ENCODE measurements at places on chromosomes 2 and 18. TPM values are rescaled to one million over a fixed set of nuclear protein-coding genes. Genes with fewer than 3 reads are reported as not detected.

DNA sequence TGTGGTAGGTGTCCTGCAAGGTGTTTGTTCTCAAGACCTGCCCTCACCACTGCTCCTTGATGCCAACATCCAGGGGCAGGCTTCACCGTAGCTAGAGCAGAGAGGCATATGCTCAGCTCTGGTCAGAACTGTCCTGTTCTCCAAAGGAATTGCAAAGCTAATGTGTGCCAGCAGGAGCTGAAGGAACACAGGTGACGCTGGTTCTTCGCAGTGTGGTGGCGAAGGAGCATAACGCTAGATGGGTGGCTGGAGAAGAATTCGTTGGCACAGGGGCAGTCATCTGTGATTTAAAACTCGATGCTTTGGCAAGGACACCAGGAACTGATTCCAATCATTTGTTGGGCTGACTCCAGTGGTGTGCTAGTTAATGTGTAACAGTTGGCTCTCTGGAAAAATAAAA, 11.4 kb upstream of the PER2 start:
- DNase-seq, result no peak

DNA sequence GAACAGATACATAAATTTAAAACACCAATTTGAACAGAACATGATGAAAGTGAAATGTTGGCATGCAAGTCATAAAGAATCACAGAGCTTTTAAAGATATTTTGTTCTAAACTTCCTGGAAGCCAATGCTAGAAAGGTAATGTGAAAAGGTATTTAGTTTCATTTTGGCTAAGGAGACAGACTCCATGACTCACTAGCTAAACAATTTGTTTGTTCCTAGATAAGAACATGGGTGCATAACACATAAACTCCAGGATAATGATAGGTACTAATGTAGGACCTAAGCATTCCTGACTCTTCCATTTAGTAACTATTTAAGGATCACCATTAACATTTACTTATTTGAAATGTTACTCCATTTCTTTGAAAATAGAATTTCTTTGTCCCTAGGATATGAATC, 292.5 kb upstream of the CNTNAP5 start:
- DNase-seq, result no peak

- DNase-seq, result no peak
These were observed 173.7 kb downstream of the ASXL3 start for GRCh38 chr18:33751613-33752221.

GRCh38 chr2:109649736-109650695, 35.9 kb downstream of the SOWAHC start:
- no peak for DNase-seq

DNA sequence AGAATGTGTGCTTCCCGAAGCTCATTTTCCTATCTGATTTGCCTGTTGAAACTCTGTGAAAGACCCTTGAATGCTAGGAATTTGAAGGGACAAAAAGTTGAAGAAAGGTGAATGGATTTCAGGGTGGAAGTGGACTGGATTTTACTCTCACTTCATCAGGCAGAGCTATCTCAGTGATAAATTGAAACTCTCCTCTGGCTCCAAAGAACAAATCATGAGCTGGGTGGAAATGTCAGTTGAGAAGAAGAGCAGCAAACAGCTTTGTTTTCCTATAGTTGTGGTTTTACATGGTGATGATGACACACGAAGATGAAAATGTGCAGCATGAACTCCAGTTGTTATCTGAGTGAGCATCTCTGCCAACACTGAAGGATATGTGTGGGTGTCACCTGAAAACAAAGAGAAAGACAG, 34.4 kb downstream of the CD28 start:
- no peak for DNase-seq

DNA sequence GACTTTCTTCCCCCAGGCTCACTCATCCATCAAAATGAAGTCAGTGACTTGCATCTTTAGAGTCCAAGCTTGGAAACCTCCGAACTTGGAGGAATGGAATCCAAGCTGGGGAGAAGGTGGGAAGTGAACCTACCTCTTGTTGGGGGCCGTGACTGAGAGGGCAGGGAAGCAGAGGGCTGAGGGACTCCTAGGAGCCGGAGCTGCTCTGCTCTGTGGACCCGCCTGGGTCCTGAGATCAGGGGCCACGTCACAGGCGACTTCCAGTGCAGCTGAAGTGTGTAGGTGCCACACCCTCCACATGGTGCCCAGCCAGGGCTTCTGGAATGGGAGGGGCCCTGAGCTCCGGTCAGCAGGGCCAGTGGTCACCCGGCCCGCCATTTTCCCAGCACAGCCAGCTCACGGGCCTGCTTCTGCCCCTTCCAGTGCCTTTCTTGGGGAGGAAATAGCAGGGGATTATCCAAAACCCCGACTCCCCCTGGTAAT, 63.4 kb upstream of the OTOS start:
- DNase-seq, result no peak

- no peak for DNase-seq
These were observed 480.0 kb upstream of the SYT4 start for GRCh38 chr18:43757273-43757672.

- no peak for DNase-seq
These were observed 183.5 kb downstream of the ZNF385B start for GRCh38 chr2:179677746-179678505.

DNA sequence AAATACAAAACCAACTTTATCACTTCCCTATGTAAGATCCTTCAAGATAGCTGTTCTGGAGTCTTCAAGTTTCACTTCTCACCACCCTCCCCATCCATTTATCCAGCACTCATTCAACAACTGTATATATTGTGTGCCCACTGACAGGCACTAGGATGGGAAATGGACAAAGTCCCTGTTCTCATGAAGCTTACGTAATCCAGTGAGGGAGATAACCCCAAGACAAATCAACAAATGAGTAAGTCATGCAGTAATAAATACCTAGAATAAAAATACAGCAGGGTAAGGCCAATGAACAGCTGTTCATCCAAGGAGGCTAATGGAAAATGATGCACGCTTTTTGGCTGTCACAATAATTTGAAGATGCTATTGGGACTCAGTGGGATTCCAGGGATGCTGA, 133.8 kb downstream of the MEMO1 start:
- no peak for DNase-seq

DNA sequence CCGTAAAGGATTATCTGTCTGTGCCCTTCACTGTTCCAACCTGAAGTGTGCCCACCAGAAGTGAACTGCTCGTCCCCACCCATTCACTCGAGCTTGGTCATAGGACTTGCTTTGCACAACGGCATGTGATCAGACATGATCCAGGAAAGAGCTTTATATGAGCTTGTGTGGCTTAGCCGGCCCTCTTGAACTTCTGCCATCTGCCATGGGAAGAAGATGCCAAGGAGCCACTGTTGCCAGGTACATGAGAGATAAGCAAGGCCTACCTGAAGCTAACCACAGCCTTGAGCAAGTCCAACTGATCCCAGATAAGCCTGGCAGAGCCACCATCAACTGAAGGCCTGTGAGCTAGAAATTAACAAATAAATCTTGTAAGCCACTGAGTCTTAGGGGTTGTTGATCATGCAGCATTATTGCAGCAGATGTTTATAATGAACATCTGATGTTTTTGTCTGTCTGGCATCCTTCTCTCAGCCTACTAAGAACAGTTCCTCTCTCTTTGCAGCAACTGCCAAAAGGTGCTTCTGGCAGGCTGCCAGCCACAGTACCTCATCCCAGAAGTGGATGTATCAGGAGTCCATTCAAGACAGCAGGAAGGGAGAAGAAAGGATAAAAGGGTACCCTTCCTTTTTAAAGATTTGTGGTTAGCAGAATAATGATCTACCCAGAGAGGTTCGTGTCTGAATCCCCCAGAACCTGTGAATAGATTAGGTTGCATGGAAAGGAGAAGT, 16.8 kb downstream of the DBI start:
- DNase-seq, result no peak

GRCh38 chr2:17869128-17869527, 9.3 kb upstream of the KCNS3 start:
- no peak for DNase-seq

The KCNK3 gene
- 1.5 TPM for polyA plus RNA-seq

The BOLL gene
- 3.0 TPM for polyA plus RNA-seq

The KYNU gene
- polyA plus RNA-seq, result 0.76 TPM

The TRPM8 gene
- 0.17 TPM for polyA plus RNA-seq
